ENCODE measurements at places on chromosomes 12 and 14.

GRCh38 chr12:89529738-89530137 lies 3.9 kb upstream of the POC1B start:
- DNase-seq: no peak

DNA sequence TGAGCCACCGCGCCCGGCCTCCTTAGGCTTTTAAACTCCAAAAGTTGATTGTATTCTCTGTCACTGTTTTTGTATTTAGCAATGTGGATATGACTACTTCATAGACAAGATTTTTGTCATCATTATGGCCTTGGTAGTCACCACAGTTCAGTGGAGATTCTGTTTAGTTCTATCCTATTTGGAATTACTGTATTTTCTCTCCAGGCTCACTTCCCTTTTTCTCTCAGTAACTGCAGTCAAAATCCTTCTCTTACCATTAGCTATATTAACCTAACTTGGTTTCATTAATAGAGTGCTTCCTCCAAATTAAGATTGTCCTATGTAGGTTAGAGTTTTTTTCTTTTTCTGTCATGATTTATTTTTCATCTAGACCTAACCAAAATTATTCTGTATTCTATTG lies 283.9 kb downstream of the TMTC2 start:
- DNase-seq: no peak

GRCh38 chr12:81332054-81332453 lies 254.2 kb downstream of the ACSS3 start:
- no peak for DNase-seq

- no peak for DNase-seq
Observed at GRCh38 chr14:71597955-71598660, 334.1 kb upstream of the RGS6 start.

DNA sequence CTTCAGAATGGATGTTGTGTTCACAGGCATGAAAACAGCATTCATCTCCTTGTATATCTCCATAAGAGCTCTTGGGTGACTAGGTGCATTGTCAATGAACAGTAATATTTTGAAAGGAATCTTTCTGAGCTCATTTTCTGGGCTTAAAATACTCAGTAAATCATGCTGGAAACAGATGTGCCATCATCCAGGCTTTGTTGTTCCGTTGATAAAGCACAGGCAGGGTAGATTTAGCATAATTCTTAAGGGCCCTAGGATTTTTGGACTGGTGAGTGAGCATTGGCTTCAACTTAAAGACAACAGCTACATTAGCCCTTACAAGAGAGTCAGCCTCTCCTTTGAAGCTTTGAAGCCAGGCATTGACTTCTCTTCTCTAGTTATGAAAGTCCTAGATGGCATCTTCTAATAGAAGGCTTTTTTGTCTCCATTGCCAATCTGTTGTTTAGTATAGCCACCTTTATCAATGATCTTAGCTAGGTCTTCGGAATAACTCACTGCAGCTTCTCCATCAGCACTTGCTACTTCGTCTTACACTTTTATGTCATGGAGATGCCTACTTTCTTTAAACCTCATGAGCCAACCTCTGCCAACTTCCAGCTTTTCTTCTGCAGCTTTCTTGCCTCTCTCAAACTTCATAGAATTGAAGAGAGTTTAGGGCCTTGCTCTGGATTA lies 79.6 kb upstream of the PSMA6 start:
- DNase-seq: no peak

- DNase-seq: no peak
Observed at GRCh38 chr14:102770147-102771123, 6.8 kb upstream of the TRAF3 start.

- DNase-seq: no peak
Observed at GRCh38 chr14:69654116-69654515, 42.7 kb downstream of the SUSD6 start.

DNA sequence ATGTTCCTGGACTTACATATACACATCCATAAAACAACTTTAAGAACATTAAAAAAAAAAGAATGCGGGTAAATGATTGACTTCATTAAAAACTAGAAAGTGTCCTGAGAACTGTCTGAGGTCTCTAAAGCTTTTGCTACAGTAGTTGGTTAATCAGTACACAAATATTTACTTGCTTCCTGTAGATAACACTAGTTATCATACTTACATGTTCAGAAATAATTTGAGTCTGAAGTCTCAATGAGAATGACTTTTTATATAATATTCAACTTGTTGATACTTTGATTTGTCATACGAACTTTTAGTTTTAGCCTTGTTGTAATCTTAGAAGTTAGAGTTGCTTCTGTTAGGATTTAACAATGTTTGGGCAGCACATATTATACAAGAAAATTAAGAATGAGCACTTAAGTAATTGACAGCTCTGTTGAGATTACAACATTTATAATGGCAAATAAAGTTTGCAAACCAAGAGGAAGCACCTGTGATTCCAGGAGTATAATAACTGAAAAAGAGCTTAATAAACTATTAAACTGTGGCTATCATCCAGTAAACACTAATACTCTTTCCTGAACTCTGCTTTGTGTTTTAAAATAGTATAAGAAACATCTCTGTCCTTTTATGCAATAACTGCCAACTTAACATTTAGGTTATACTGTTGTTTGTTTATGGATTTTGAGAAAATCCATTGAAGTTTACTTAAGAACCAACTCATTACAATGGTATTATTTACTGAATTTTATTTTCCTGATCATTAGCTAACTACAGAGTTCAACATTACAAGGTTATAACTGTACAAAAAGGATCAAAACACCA lies 131.7 kb downstream of the MIPOL1 start:
- no peak for DNase-seq

DNA sequence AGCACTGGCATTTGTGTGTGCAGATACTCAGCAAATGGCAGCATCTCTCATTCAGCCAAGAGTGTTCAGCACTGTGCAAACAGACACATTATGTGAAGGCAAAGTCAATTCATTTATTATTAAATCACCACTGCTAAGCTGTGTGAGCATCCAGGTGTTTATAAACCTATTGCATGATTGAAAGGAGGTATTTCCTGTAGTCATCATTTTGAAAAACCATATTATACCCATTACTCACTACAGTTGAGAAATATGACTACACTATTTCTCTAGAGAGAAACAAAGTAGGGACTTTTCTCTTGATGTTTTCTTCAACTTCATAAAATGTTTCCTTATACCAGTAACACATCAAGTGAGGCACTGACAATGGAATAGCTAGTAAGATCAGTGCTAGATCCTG lies 13.7 kb downstream of the SPX start:
- no peak for DNase-seq

GRCh38 chr12:127284870-127285431 lies 982.0 kb upstream of the TMEM132C start:
- no peak for DNase-seq

Data from stimulated activated CD8-positive, alpha-beta memory T cell treated with anti-CD3 and anti-CD28 coated beads, Interleukin-7, amount 100 ng/mL, for 1 hour (primary cell).